ENCODE measurements at places on chromosomes 2 and 18.

DNA sequence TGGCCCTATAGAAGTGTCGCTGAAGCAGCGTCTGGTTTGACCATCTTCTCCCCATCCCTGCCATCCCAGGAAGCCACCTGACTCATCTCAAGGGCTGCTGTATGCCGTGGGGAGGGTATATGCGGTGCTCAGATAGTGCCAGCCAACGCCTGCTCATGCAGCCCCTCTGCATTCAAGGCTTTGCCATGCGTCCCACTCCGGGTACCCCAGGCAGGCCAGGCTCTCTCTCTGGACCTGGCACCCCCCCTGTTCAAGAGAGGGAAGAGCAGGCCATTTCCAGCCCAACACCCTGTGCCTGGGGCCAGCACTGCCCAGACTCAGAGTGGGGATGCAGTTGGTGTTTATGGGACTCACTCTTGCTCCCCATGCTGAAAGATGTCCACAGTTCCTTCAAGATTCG, 130.0 kb downstream of the GLI2 start:
- no peak for DNase-seq

DNA sequence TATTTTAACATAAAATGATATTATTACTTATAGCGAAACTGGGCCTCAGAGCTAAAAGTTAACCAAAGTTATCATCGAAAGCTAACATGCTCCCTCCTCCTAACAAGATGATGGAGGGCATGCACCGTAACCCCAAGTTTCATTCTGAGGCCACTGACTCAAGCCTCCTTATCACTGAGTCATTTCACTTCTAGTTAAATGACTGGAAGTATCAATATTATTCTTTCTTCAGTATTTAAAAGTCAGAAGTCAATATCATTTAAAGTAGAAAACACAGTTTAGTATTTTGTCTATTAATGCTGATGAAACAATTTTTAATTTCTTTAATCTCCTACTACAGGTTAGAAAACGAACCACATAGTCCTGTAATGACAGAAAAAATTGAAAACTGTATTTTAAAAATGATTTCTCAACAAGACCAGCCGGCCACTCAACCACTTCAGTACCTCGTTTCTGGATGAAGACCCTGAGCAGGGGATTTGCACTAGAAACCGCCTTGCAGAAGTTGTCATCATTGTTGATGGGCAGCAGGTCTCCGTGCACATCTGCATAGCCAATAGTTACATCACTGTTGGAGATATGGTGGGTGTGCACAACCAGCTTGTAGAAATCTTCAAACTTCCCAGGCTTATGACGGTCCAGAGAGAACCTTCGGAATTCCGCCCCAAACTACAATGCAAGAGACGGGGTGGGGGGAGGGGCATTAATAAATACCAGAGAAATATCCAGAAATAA, 44.9 kb downstream of the PARD6G start:
- no peak for DNase-seq

GRCh38 chr2:1987379-1987778, 243.1 kb upstream of the PXDN start:
- no peak for DNase-seq

- DNase-seq, result no peak
Measured at GRCh38 chr2:38474021-38474456, 97.0 kb upstream of the ATL2 start.

- DNase-seq, result no peak
Measured at GRCh38 chr18:24112874-24113615, 25.8 kb upstream of the CABYR start.

DNA sequence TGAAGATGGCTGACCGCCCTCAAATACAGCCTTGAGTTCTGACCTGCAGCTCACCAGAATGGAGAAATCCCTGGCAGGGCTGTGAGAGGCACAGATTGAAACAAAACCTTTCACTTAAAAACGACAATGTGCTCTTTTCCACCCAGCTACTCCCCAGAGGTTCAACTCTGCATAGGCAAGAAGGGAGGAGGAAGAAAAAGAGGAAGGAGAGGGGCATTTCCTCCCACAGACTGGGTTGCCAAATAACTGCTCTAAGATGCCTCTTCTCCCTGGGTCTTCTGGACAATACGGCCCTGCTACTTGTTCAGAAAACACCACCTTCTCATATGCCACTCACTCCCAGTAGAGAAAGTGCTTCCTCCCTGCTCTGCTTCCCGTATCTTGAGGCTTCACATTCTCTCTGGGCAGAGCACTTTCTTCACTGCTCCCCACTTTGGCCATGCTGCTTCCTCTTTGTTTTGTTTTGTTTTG, 136.4 kb upstream of the SLC1A4 start:
- no peak for DNase-seq

DNA sequence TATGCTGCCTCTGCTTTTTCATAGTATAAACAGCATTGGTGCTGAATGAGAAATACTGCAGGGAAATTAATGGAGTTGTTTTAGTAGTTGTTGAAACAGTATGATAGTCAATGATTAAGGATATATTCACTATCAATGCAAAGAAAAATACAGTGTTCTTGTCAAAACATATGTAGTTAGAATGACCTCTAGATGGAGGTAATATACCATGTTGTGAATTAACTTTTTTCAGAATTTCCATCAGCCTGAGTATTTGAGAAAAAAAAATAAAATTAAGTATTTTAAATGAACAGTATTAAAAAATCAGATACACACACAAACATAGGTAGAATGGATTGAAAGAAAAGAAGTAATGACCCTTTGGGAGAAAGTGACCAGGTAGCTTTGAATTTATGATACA, 59.5 kb downstream of the RMDN2 start:
- DNase-seq, result no peak

DNA sequence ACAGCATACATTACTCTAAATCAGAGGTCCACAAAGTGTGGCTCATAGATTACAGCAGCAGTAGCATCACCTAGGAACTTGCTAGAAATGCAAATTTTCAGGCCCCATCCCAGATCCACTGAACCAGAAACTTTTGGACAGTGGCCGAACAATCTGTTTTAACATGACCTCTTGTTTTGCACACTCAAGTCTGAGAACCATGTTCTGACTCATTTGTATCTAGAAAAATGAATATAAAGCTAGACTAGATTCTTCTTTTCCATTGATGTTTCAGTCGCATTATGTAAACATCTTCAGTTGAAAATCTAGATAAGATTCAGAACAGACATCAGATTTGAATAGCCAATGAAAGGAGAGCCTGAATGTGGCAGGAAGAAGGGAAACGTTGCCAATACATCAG, 608.8 kb downstream of the LRP1B start:
- no peak for DNase-seq

Data from suprapubic skin (tissue), 4 donors.